ENCODE measurements at places on chromosomes 5 and 9.

GRCh38 chr5:174459832-174460448 is 264.4 kb upstream of the MSX2 start:
- DNase-seq: no peak

- no peak for DNase-seq
Measured at GRCh38 chr5:57432876-57433275, 49.7 kb downstream of the ACTBL2 start.

DNA sequence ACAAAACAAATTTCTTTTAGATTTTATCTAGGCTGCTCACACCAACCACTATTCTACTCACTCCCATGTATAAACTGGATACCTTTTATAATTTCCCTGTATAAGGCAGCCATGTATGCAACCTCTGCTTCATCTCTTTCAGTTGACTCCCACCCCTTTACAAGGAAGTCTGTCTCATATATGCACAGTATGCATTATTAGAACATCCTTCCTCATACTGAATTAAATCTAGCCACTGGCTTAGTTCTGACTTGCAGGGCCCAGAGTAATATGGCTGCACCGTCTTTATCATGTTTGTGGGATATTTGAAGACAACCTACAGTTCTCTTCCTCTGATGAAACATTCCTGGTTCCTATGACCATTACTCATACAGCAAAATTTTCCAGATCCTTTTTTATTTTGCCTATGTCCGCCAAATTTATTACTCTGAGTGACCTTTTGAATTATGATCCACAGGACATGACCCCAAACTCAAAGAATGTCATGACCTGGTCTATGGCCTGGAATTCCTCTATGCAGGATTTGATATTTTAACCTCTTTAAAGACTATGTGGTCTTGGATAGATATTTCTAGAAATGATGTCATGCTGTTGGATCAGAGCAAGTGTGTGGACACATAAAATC is 76.6 kb upstream of the ITGA1 start:
- DNase-seq: no peak

DNA sequence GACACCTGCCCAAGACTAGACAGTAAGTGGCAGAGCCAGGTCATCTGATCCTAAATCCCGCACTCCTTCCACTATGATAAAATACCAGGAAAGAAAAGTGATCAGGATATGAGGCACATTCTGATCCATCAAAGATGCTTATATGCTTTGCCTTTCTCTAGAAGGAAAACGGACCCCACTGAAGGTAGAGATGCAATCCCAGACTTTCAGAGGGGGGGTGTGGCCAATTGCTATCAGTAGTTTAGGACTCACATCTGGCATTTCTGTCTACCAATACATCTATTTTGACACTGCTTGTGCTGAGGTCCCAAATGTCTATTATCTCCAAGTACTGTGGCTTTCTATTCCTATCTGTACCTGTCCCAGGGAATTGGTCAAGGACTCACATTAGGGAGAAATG is 1.7 kb downstream of the TRIM52 start:
- DNase-seq: no peak

Data from activated naive CD8-positive, alpha-beta T cell treated with anti-CD3 and anti-CD28 coated beads for 36 hours (primary cell).